ENCODE measurements at places on chromosomes 7 and 10.
A peak's percentile ranks its signal among the peaks of the same experiment; 100 is the strongest.

- no peak for DNase-seq
Measured at GRCh38 chr7:47356261-47356660, 225.7 kb downstream of the TNS3 start.

GRCh38 chr10:59678884-59679301 lies 30.8 kb downstream of the SLC16A9 start:
- no peak for DNase-seq

DNA sequence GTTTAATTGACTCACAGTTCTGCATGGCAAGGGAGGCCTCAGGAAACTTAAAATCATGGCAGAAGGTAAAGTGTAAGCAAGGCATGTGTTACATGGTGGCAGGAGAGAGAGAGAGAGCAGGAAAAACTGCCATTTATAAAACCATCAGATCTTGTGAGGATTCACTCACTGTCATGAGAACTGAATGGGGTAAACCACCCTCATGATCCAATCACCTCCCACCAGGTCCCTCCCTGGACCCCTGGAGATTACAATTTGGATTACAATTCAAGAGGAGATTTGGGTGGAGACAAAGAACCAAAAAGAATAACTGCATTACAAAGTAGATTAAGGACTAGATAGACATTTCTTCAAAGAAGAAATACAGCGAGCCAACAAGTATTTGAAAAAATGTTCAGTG lies 324.1 kb downstream of the THSD7A start:
- DNase-seq: no peak

- no peak for DNase-seq
Measured at GRCh38 chr10:31133251-31133791, 101.7 kb upstream of the ZNF438 start.

DNA sequence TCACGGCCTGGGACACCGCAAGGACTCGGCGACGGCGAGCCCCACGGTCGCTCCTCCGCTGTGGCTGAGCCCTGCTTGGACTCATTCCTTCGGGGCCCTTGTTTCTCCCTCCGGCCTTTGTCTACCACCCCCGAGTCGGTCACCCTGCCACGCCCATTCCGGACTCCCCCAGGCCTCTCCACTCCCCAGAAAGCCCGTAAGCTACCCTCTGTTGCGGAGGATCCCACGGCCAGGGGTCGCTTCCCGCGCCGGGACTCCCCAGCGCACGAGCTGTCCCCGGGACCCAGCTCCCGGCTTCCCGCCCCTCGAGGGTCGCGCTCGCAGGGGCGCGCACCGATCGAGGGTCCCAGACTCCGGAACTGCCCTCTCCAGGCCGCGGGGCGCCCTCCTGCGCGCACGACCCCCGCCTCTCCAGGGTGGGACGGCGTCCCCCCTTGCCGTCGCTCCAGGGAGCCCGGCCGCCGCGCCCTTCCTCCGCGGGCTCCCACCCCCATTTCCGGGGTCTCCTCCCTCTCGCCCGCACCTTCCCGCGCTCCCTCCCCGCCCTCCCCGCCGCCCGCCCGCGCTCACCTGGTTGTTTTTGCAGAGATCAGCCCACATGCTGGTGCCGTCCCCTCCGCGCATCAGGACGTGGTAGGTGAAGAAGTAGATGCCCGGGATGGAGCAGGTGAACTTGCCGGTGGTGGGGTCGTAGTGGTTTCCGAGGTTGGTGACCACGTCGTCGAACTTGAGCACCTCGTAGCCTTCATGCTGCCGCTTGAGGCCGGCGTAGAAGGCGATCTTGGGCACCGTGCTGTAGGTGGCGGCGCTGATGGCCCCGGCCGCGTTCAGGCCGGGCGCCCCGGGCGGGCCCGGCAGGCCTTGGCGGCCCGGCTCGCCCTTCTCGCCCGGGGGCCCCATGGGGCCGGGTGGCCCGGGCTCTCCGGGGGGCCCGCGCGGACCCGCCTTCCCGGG lies 1.5 kb downstream of the C1QL3 start:
- DNase-seq: no peak

DNA sequence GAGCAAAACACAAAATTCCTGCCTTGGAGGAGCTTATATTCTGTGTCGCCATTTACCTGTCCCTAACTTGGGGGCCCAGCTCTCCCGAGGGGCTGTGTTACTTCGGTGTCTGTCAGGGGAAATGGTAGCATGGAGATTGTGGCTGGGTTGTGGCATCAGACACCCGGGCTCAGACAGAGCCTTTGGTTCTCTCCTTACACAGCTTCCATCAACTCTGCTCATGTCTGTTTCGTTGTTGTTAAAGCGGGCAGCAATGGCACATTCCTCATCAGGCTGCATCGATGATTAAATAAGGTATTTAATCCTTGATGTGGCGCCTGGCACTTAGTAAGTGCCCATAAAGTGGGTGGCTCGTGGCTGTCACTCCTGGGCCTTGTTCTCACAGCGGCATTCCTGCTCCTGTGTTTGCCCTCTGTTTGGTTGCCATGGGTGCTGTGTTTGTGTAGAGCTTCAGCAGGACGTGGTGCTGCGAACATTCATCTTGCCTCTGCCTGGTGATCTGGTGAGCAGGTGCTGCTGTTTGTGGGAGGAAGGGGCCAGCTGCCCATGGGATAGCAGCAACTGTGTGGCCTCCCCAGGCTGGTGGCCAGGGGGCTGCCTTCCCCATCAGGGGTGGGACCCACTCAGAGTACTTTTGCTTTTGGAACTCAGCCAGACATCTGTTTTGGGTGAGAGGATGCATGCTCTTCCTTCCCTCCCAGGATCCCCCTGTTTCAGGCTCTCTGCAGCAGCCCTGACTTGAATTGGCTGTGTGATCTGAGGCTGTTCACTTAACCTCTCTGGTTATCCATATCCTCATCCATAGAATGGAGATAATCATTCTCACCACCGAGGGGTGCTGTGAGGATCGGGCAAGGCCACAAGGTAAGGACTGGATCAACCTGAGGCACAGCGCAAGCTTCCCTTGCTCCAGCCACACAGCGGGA lies 207.2 kb upstream of the SVIL start:
- DNase-seq: no peak

DNA sequence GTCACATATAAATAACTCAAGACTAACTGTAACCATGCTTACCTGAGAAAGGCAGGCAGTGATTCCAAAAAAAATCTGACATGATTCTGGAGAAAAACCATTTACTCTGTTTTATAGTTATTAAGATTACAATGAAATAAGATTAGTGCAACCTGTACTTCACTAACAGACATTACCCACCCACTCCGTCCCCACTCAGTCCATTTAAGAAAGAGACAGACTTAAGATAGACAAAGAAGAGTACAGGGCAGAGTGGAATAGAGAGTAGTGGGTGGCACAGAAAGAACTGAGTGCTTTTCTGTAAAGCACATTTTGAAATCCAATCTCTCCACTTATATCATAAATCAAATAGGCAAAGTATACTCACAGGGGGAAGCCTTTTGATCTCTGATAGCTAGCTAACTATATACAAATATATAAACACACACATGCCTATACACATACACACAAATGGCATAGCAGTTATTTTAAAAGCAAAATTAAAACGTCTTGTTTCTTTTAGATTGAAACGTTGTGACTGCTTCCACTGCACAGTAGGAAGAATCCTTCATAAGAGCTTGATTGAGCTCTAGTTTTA lies 11.9 kb downstream of the PAXIP1 start:
- DNase-seq: no peak

DNA sequence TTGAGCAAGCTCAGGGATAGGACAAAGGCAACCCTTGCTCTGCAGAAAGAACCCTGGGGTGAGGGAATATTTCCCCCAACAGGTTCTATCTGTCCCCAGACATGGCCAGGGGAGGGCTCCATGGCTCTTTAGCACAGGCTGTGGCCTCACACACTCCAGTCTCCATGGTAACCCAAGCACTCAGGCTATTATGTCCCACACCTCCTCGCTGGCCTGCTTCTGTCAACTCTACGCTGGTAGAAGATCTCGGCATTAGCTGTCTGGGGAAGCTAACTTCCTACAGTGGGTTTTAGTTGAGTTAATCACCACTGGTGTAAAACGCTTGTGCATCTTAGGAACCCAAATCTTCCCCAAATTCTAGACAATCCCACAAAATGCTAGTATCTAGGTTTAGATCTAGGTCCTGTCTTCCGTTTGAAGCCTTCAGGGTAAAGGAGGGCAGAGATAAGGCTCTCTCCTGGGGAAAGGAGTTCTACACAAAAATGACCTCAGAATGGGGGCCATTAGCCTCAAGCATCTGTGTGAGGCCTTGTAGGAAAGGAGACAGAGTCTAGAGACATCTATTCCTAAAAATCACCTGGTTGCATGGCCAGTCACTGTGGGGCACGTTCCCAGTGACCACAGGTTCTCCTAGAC lies 36.7 kb upstream of the SLIT1 start:
- no peak for DNase-seq

- no peak for DNase-seq
Measured at GRCh38 chr7:37118004-37118403, 330.7 kb downstream of the ELMO1 start.

- DNase-seq: no peak
Measured at GRCh38 chr10:650441-650851, 39.0 kb downstream of the DIP2C start.

- DNase-seq: no peak
Measured at GRCh38 chr7:73530800-73531199, 8.7 kb upstream of the BAZ1B start.

- DNase-seq: no peak
Measured at GRCh38 chr7:155377838-155378579, 79.9 kb upstream of the EN2 start.

- no peak for DNase-seq
Measured at GRCh38 chr10:126851414-126852108, 53.7 kb upstream of the DOCK1 start.

- DNase-seq: no peak
Measured at GRCh38 chr7:90461219-90461618, 8.2 kb upstream of the PTTG1IP2 start.

DNA sequence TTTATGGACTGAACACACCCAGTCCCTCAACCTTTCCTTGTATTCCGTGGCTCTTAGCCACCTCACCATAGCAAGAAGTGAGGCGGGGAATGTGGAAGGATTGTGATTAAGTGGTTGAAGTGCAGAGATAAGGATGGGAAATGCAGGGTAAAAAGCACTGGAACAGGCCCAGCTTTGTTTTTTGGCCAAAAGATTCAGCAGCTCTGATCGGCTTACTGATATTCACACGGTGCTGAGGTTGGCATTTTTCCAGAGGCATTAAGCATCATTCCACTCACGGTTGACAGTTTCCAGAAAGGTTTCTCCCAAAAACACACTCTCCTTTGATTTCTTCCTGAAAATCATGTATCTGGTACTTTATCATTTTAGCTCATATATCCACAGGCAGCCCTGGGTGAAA lies 544.2 kb downstream of the CNTNAP2 start:
- DNase-seq: no peak

DNA sequence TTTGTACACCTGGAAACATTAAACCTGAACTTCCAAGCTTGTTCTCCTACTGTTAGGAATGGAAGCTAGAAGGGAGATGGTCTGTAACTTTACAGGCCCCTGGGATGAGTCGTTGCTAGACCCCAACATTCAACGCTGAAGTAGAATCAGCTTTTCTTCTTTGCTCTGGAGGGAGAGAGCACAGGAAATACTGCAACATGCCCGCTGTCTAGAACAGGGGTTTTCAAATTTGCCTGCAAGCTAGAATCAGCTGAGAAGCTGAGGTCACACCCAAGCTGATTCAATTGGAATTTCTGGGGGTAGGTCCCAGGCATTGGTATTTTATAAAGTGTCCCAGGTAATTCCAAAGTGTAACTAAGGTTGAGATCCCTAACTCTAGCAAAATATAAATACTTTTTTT lies 219.7 kb downstream of the PRPF18 start:
- no peak for DNase-seq

DNA sequence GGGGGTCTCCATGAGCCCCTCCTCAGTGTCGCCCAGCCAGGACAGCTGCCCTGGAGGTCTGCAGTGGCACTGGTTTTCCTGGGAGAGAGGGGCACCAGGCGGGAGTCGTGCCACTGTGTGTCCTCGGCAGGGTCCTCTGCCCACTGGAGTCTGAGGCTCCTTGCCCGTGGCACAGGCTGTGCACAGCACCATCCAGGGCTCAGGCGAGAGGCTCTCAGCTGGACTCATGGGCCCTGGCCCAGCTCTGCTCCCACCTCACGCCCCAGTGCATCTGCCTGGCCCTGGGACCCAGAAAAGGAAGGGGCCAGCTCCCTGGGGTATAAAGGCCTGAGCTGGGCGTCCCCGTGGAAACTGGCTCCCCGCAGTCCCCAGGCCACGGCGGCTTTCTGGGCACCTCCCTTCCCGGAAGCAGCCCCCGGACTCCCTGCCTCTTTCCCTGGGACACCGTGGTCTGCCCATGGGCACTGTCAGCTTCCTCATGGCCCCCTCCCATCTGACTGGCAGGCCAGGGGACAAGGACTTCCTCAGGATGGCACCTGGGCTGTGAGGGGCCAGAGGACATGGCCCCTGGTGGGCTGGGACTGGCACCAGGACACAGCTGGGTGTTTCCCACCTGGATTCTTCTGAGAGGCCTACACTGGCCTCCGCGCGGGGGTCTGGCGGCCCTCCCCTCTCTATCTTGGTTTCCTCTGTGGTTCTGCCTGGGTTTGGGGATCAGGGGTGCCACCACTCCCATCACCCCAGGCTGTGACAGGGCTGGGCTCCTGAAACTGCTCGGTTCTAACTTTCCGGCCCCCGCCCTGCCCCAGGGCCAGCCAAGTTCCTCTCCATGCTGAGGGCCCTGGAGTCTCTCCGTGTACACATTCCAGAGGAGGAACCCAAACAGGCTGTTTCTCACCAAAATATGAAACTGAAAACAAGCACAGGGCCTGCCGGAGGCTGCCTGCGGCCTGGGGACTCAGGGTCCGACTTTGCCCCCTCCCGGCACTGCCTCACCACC lies 5.5 kb downstream of the FOXL3 start:
- DNase-seq: no peak

- DNase-seq: no peak
Measured at GRCh38 chr10:30151581-30152389, 92.4 kb upstream of the JCAD start.

- no peak for DNase-seq
Measured at GRCh38 chr7:5413449-5413786, 10.2 kb downstream of the TNRC18 start.

- DNase-seq: no peak
Measured at GRCh38 chr10:6813856-6814255, 233.8 kb upstream of the PRKCQ start.

GRCh38 chr10:68406111-68406814 lies 814 bp downstream of the RUFY2 start:
- peak; percentile 9 for DNase-seq

DNA sequence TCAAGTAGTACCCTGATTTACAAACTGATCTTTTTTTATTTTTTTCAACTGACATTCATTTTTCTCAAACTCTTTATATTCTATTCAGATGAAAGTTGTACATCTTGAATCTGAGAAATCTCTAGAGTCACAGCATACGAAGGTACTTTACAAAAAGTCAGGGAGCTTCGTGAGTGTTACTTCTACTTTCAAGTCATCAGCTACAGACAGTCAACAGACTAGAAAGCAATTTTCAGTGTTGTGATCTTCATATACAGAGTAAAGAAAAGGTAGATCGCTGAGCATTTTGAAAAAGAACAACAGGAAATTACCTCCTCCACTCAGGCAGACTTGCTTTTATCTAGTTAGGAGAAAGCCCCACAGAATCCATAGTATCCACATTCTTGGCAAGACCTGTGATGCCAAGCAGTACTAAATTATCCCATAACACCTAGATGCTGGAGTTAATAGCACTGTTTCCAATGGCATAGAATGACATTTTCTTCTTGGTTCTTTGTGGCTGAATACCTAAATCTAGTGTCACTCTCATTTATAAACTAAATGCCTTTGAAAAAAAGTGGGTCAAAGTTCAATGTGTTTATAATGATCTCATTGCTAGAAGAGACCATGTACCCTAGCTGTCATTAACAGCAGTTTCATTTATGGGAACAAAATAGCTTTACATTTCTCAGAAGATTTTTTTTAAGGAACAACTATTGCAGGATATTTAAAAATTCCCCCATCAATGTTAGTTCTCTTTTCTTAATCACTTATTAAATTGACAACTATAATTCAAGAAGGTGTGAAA lies 12.0 kb upstream of the ZNF800 start:
- DNase-seq: no peak
